ENCODE measurements at places on chromosomes 5 and 9.

DNA sequence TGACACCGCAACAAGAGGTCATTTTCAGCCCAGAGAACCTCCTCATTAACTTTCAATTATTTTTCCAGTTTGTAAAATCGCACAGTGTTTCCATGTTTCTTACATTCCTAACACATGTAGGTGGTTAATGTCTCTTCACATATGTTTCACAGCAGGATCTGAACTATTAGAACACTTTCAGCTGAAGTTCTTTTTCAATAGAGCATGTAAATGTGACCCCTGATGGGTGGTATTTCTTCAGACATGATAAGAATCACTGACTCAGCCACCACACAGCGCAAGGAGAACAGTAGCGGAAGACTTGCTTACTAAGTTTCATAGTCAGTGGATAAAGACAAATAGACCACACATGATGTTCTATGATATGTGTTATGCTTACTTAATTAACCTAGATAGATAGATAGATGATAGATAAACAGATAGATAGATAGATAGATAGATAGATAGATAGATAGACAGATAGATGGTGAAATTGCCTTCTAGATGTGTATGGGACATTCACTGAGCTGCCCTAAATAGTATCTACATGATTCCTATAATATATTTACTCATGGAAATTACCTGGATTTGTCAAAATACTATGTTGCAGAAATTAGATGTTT is 1992.1 kb upstream of the NUDT12 start:
- no peak for DNase-seq

DNA sequence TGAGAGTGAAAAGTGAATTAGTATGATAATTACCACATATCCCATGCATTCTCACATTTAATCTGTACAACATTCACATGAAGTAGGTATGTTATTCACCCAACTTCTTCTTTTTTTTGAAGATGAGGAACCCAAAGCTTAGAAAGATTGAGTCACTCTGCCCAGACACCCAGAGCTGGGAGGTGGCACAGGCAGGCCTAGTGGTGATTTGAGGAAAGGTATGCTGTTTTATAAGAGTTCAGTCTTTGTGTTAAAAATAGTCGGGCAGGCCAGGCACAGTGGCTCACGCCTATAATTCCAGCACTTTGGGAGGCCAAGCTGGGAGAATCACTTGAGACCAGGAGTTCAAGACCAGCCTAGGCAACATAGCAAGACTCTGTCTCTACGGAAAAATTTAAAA is 285.3 kb downstream of the NR3C1 start:
- DNase-seq: no peak

- DNase-seq: no peak
These were observed 278.4 kb downstream of the NSG2 start for GRCh38 chr5:174323878-174324281.

DNA sequence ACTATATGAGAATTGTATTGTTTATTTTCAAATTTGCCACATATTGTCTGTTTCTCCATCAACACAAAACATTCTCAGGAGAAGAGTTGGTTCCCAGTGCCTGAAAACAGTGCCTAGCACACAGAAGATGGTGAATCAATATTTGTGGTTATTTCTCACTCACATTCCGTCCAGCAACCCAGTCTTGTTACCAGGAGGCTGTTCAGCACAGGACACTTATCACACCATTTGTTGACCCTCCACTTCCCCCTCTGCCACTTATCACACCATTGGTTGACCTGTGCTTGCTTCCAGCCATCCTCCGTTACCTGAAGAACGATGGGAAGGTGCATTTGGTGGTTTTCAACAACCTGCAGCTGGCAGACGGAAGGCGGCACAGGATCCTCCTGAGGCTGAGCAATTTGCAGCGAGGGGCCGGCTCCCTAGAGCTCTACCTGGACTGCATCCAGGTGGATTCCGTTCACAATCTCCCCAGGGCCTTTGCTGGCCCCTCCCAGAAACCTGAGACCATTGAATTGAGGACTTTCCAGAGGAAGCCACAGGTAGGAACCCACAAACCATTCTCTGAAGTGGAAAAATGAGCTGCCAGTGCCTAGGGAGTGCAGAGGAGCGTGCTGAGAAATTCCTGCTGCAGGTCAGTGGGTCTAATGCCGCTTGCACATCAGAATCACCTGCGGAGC is 20.5 kb downstream of the THBS4 start:
- no peak for DNase-seq

GRCh38 chr9:134245179-134245578 is 80.8 kb upstream of the RNU6ATAC start:
- no peak for DNase-seq

Measured in stimulated activated CD4-positive, alpha-beta T cell treated with anti-CD3 and anti-CD28 coated beads, Interleukin-4, amount 100 ng/mL, for 48 hours (primary cell).